ENCODE measurements at places on chromosomes 2 and 18.
A peak's percentile ranks its signal among the peaks of the same experiment; 100 is the strongest.

DNA sequence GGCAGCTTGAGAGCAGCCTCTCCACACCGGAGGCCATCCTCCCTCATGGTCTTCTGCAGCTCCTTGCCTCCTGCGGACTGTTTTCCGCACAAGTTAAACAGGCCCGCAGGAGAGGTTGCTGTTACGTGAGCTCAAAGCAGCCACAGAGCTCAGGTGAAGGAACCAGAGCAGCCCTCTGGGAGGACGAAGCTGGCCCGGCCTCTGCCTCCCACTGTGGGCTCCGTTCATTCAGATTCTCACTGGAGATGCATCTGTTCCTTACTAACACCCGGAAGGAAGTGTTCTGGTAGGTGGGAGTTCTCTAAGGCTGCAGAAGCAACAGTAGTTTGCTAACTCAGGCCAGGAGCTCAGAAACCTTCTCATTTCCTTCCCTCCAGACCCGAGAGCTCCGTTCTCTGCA, 10.9 kb downstream of the DIPK1C start:
- no peak for DNase-seq

GRCh38 chr2:241798081-241798630, 10.8 kb upstream of the NEU4 start:
- DNase-seq, result no peak

DNA sequence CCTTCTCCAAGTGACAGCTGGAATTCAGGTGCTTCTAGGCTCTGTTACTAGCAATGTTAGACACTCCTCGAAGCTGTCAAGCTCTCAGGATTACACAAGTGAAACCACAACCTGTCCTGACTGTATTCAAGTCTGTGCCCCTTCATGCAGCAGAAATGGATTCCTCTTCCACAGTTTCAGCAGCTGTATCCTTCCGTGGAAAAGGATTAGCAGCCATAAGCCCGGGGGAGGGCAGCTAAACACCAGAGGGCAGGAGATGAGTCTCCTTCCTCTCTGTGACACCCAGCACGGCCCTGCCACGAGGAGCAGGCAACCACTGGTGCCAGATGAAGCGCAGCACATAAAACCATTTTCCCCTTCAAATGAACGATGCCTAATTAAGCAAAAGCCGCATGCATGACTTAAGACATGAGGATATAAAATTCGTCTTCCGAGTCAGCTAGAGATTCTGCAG, 1.2 kb downstream of the ST3GAL5 start:
- DNase-seq, result peak; percentile 54

DNA sequence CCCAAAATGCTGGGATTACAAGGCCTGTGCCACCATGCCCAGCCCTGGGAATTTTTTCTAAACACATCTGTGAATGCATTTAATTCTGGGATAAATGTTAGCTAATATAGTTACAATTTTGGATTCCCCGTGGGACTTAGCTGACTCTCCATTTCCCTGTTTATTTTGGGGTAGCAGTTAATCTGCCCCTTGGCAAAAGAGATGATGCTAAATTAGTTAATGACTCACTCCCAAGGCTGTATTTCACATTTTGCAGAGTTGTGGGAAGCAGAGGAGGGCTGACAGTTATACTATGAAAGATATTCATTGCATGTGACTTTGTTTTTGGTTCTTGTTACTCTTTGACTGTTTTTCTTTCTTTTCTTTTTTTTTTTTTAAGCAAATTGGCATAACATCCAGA, 3.2 kb downstream of the MTHFD2 start:
- DNase-seq, result no peak

- DNase-seq, result no peak
These were observed 76.8 kb downstream of the SLC39A10 start for GRCh38 chr2:195733831-195734230.

GRCh38 chr18:47901624-47902362, 28.7 kb downstream of the SMAD2 start:
- no peak for DNase-seq

- no peak for DNase-seq
These were observed 82.9 kb downstream of the GRB14 start for GRCh38 chr2:164538240-164538866.

DNA sequence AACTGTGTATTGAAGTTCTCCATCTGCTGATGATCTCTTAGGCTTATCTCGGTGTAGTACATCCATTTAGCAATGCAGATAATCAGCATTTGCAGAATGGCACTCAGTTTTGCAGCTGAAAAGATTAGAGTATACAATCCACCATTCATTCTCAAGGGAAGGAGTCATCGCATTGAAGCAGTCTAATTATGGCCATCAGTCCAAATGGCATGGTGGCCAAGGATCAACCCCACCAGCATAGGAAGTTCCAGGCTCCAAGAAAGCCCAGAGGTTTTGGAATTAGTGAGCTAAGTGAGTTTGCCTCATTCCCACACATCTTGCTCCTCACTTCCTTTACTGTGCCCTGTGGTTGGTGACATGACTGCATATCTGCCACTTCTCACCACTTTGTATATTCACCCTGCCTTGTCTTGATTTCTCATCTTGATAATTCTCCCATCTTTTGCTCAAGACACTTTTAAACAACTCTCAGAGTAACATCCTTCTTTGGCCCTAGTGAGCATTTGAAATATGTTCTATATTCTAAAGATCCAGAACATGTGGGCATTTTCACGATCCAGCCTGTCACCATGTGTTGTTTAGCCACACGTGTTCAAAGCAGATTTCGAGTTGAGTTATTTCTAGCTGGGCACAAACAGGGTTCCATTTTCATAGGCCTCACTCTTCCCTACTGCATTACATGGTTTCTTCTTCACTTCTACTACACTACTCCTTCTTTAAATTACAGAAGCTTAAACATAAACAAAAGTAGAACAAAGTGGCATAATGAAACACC, 1119.8 kb downstream of the TSN start:
- DNase-seq, result no peak

- no peak for DNase-seq
These were observed 151.8 kb upstream of the UNC80 start for GRCh38 chr2:209619782-209620181.

DNA sequence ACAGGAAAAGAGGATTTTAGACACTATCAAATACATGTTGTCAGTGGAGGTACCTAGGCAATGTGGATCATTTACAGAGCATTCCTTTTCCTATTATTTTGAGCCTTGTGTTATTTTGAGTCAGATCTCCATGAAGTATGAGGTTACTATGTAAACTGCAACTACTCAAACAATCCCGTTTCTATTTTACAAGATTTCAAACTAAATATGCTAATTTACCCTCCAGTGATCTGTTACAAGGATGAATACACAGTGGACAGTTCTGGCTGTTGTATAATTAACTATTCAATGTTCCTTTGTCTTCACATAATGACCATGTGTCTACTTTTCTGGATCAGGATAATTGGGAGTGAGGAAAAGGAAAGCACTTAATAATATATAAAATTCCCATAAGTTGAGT, 4.6 kb downstream of the HOXD1 start:
- DNase-seq, result no peak

- no peak for DNase-seq
These were observed 134.9 kb upstream of the REV1 start for GRCh38 chr2:99624677-99625076.

DNA sequence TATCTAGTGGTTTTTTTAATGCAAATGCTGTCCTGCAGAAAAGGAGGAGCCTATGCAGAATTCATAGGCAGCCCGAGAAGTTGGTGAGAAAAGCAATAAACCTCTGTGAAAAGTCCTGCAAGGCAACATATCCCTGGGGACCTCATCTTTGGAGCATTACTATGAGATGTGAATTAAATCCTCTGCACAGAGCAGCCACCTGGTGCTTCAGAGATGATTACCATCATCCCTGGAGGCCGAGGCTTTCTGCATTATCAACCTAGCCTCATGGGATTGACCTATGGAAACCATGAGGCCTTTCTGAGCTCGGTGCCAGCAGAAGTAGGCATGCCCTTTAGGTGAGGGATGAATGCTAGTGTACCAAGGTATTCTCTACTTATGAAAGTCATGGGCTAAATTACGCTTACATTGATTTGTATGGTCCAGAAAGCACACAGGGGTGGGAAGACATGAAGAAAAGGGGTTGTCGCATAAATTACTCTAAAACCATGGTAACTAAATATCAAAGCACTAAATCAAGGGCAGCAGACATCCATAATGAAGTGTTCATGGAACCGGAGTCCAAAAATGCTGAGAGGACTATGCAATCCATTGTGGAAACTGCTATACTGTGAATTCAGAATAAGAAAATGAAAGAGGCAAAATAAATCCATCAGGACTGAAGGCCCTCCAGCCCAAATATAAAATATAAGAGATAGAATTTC, 623.5 kb upstream of the DDX18 start:
- no peak for DNase-seq

DNA sequence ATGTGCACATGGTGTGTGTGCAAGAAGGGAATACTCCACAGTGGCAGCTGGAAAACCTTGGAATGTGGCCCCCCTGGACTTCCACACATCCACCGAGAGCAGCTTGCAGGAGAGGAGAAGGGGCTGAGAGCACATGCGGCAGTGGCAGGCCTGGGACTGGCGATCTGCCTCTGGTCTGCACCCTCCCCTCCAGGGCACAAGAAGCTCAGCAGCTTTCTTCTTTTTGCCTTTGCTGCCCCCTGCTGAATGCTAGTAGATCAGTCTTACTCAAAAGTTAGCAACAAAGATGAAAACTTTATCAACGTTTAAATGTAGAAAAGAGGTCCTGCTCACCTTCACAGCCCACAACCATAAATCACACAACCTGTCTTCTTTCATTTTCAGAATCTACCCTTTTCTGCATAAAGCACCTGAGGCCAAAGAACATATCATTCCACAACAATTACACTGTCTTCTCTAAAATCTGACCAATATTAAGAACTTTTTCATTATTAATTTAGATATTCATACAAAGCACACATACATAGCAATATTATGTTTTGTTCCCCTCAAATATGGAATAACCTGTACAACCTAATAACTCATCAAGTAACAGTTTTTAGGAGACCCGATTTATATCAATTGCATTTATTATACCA, 34.6 kb downstream of the TGFBRAP1 start:
- no peak for DNase-seq

GRCh38 chr2:42769583-42770287, 5.8 kb upstream of the OXER1 start:
- no peak for DNase-seq

GRCh38 chr18:26159353-26159752, 25.7 kb downstream of the PSMA8 start:
- no peak for DNase-seq

DNA sequence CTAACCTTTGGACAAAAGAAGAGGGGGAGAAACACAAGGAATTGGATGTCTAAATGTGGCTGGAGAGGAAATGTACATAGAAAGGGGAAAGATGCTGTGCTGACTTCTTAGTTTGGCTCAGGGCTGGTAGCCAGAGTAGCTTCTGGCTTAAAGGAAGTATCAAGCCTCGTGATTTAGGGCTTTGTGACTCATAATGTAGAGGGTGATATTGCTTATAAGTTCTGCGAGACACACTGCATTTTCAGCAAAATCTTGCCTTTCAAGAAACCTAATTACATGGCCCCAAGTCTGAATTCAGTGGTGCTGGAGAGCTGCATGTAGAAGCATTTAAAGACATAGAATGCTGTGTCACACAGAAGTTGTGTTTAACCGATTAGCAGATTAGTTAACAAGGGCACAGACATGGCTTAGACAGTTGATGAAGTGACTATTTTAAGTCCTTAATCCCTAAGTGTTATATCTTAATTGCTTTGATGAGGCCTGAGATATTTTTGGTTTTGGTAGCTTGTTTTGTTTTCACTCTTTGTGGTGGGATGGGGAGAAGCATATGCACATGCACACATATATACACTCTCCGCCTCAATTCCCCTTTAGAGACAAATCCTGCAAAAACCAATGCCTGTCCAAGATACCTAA, 66.4 kb downstream of the EPAS1 start:
- DNase-seq, result no peak

- DNase-seq, result no peak
These were observed 3.0 kb upstream of the INPP1 start for GRCh38 chr2:190340369-190340768.

GRCh38 chr18:68841301-68841700, 43.4 kb downstream of the CCDC102B start:
- DNase-seq, result no peak

- DNase-seq, result no peak
These were observed 3.6 kb upstream of the SMARCAL1 start for GRCh38 chr2:216408426-216409290.

DNA sequence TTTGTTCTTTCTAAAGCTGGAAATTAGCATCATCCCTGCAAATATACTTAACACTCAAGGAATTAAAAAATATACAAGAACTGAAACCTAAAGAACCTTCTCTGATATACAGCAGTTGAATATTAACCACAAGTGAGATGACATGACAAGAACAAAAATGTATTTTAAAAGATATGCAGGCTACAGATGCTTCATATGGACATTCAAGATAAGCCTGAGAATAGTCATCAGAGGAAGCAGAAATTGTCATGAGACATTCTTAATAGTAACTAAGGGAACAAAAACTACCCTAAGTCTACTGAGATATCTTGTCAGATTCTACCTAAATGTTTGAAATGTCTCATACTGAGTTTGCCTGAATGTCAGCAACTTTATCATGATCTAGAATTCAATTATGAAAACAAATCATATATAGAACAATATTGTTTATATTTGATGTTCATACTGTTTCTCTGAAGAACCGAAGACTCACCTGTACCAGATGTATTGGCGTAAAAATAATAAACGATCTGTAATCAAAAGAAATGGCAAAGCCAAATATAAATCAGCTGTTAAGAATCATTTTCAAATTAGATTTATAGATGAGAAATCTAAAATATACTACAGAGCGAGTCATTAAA, 4.7 kb downstream of the NBAS start:
- DNase-seq, result no peak

DNA sequence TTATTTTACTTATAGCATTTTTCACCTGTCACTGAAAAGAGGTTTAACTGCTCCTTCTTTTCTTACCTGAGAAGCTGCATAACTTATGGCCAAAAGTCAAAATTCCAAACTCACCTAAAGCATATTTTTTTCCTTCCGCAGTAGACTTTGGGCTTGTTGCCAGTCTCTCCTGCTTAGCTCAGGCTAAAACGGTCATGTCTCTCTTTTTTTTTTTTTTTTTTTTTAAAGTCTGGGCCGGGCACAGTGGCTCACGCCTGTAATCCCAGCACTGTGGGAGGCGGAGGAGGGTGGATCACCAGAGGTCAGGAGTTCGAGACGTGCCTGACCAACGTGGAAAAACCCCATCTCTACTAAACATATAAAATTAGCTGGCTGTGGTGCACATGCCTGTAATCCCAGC, 113.5 kb downstream of the RTN4 start:
- DNase-seq, result no peak

DNA sequence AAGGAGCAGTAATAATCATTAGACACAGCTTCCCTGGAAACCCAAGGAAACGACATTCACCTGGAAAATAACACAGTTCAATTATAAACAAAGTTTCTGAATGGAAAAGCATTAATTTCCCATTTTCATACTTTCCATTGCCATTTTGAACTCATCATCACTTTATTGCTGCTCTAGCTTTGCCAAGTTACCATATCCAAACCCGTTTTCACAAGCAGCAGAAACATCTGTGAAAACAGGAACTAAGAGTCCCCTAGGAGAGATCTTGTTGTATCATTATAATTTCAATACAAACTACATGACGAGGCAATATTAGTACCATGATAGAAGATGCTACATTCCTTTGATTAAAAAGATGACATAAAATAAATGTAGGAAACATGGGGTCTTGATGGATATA, 597.0 kb upstream of the NRXN1 start:
- DNase-seq, result no peak

GRCh38 chr2:108616751-108617161, 82.5 kb downstream of the LIMS1 start:
- no peak for DNase-seq

GRCh38 chr2:85766229-85766628, 12.4 kb downstream of the ATOH8 start:
- DNase-seq, result no peak

- DNase-seq, result no peak
These were observed 40.6 kb upstream of the TFPI start for GRCh38 chr2:187594801-187595200.

GRCh38 chr2:17479875-17480274, 38.4 kb downstream of the RAD51AP2 start:
- DNase-seq, result no peak

Measured in activated CD8-positive, alpha-beta memory T cell treated with anti-CD3 and anti-CD28 coated beads, Interleukin-2, amount 50 U/mL, for 4 hours (primary cell).